Caco-2 (cell line): ENCODE measurements at places on chromosomes 16 and 17.

- no peak for DNase-seq
Measured at GRCh38 chr17:45220079-45220478, 1.6 kb upstream of the FMNL1 start.

- DNase-seq = no peak
Measured at GRCh38 chr17:1941272-1942065, 83.7 kb downstream of the RTN4RL1 start.

GRCh38 chr16:65285128-65286048, 163.5 kb upstream of the CDH11 start:
- DNase-seq = no peak

GRCh38 chr17:57597531-57598453, 147.3 kb downstream of the CCDC182 start:
- peak; percentile 60 for DNase-seq

DNA sequence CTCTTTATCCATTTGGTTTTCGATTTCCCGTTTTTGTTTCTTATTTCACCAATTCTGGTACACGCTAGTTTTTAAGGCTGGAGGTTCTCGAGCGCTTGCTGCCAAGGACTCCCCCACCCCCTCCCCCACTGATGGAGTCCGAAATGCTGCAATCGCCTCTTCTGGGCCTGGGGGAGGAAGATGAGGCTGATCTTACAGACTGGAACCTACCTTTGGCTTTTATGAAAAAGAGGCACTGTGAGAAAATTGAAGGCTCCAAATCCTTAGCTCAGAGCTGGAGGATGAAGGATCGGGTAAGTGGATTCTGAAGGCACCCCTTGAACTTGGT, 825 bp downstream of the RPTOR start:
- peak; percentile 13 for DNase-seq

- no peak for DNase-seq
Measured at GRCh38 chr17:4272213-4272971, 8.6 kb upstream of the ANKFY1 start.

DNA sequence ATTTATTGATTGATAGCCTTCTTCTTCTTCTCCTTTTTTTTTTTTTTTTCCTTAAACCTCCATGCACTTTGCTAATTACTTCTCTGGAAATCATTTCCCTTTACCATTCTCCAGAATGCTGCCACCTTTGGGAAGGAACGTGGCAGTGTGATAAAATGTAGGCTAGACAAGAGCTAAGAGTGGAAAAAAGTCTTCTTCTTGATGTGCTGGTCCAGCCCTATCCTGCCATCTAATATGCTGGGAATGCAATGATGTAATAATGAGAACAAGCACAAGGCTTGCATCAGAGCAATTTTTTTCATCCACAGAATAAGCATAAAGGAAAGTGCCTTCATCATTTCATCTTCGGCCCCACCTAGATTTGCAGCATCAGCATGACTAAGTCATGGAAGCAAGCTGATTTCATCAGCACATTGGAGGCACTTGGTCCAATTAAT, 128.7 kb upstream of the ZFHX3 start:
- DNase-seq = no peak

GRCh38 chr16:74601126-74601871, 5.6 kb downstream of the GLG1 start:
- no peak for DNase-seq

- DNase-seq = no peak
Measured at GRCh38 chr17:81710514-81711308, 1.4 kb upstream of the SLC25A10 start.

- DNase-seq = no peak
Measured at GRCh38 chr16:8620535-8620934, 963 bp upstream of the METTL22 start.

DNA sequence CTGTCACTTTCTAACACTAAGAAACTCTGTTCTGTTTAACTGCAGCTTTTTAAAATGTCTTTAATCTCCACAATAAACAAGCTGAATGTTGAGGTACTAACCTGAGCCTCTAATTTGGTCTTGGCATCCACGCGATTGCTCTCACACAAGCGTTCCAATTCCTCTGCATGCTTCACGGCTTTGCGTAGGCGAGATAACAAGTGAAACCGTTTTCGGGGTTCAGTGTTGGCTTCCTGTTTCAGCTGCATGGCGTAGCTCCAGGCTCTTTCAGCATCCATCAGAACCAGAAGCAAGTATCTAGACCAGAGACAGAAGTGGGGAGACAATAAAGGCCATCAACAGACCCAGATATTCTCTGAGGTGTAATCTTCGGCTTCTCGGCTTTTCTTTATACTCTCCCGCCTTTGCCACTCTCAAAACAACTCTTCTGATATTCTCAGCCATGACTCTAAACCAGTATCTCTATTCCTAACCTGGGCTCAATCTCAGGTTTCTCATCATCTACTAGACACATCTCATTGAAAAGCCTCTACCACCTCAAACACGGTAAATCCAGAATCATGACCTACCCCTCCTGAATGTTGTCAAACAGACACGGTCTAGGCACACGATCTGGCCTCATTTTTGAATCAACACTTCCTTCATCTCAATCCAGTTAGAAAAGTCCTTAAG, 8.3 kb downstream of the SRP68 start:
- DNase-seq = no peak

GRCh38 chr16:71956486-71956885, 43.7 kb downstream of the PKD1L3 start:
- DNase-seq = no peak

DNA sequence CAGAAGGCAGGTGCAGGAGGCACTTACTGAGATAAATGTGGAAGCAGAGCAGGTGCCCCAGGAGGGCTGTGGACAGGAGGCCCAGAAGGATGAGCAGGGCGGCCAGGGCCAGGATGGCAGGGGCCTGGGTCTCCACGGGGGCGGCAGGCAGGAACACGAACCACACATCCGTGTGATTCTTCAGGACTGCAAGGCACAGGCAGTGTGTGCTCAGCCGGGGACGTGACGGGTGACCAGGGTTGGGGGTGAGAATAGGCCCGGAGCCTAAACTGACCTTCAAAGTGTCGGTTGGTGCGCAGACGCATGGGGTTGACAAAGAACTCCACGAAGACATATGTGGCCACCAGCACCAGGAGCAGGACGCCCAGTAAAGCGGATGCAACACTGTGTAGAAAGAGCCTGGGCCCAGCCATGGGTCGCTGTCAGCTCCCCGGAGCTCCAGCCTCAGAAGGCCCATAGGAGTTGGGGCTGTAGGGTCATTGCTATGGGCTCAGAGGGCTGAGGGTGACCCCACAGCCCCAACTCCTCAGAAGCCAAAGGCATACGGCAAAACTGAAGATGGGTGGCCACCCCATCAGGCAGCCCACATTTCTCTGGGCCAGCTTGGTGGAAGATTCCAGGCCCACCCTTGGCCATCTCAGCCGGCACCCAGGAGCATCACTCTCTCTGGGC, 5.4 kb upstream of the TPPP3 start:
- DNase-seq = no peak

GRCh38 chr17:49224198-49224996, 6.2 kb downstream of the PHOSPHO1 start:
- peak; percentile 81 for DNase-seq

- no peak for DNase-seq
Measured at GRCh38 chr16:58128711-58129096, 477 bp downstream of the CFAP20 start.

DNA sequence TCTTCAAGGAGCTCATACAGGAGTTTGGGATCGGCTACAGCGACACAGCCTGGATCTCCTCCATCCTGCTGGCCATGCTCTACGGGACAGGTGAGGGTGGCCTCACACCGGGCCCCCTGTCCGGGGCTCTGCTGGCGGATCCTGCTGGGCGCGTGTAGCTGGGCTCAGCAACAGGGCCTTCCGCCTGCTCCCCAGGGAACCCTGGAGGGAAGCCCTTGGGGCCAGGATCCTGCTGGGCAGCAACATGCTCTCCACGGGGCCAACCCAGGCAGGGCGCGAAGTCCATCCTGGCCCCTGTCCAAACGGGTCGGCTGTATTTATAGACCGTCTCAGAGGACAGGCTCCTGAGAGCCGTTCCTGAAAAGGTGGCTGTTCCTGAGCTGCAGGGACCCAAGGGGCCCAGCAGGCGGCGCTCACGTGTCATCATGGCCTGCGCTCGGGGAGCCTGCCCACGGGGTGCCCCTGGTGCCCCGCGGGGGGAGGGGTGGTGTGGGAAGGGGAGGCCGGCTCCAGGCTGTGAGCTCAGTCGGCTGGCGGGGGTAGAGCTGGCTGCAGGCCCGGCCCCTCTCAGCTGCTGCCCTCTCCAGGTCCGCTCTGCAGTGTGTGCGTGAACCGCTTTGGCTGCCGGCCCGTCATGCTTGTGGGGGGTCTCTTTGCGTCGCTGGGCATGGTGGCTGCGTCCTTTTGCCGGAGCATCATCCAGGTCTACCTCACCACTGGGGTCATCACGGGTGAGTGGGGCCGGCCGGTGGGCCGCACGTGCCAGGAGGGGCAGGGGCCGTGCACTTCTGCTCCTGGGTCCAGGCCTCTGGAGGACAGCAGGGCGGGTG, 7.5 kb downstream of the SLC16A3 start:
- peak; percentile 72 for DNase-seq

GRCh38 chr17:18968945-18969887, 17.3 kb downstream of the SLC5A10 start:
- DNase-seq = no peak

- DNase-seq = no peak
Measured at GRCh38 chr17:63525190-63525946, 2.2 kb downstream of the KCNH6 start.

DNA sequence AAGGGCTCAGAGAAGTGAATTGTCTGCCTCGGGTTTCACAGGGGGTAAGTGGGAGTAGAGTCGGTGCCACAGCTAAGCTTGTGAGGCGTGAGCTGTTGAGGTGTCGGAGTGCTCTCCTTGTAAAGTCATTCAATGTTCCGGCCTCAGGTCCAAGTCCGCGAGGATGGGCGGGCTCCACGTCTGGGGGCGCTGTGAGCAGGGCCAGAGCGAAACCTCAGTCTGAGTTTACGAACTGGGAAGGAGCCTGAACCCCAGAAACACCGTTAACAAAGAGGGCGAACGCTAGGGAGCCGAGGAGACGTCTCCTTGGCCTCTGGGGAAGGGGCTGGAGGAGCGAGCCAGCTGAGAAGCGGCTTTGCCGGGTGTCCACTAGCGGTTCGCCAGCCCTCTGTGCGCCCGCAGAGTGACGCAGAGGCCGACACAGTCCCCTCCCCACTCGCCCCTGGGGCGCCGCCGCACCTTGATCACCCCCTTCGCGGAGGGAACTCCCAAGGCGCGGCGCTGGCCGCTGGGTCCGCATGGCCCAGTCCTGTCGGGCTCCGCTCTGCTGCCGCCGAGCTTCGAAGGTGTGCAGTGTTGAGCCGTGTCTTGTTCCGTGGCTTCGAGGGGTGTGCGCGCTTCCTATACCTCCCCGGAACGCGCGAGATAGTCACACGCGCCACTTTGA, 4.9 kb downstream of the IRX3 start:
- DNase-seq = no peak

DNA sequence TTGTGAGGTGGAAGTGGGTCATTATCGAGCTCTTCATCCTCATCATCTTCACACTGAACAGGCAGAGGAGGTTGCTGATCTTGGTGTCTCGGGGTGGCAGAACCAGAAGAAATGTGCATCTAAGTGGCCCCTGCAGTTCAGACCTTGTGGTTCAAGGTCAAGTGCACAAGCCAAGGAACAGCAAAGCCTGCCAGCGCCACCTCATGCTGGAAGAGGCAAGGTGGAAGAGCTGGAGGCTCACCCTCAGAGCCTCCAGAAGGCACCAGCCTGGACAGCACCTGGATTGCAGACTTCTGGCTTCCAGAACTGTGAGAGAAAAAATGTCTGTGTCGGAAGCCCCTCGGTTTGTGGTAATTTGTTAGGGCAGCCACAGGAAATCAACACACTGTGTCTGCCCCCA, 32.7 kb downstream of the IFT140 start:
- no peak for DNase-seq

- DNase-seq = no peak
Measured at GRCh38 chr16:22726868-22727267, 87.1 kb upstream of the HS3ST2 start.

GRCh38 chr16:58530179-58530578, 14.9 kb downstream of the SETD6 start:
- no peak for DNase-seq

- no peak for DNase-seq
Measured at GRCh38 chr17:77553459-77554066, 404.9 kb upstream of the TNRC6C start.

DNA sequence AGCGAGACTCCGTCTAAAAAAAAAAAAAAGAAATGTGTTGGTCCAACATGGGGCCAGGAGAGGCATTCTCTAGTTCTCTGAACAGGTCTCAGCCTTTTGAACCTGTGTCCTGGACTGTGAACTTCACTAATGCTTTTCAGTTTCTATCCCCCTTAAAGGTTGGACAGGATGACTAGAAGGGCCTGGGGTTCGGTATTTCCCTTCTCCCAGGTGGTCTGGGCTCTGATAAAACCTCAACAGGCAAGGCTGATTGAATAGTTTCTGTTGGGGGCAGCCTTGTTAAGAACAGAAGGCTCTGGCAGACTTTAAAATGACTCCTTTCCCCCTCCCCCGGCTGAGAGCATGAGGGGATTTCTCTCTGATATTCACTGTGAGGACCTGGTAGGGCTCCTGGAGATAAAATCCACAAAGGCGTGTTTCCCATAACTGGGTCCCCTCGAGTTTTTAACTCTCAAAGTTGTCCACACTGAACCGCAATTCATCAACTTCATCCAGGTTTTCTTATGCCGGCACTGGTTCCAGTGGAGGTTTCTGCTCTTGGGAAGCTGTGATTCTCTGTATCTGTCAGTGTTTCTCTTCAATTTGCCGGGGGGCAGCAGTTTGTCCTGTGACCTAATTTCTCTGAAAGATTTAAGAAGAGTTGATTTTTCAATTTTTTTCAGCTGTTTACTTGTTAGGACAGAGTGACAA, 91.3 kb downstream of the METRNL start:
- no peak for DNase-seq

DNA sequence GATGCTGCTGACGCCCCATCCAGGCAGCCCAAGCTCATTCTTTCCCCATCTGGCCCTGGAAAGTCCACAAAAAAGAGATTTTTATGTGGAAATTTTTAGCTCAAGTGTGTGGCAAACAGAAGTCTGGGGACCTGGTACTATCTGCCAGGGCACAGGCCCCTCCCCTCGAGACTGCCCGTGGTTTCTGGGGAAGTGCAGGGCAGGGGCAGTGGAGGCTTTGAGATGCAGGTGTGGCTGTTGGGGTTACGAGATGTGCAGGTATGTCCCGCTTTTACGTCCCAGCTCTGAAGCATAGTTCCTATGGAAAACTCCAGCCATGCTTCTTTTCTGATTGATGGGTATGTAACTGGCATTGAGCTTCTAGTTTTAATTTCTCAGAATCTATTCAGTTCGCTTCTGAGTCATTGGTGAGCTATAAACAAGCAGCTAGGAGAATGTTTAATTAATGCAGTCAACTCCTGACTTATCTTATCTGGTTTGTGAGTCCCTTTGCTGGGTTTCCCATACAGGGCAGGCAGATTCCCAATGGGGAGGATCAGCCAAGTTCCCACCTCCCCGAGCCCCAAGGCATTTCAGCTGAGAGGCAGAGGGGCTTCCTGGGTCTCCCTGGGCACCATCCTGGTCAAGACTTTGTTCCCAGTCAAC, 16.2 kb downstream of the TBX4 start:
- no peak for DNase-seq

GRCh38 chr17:4833941-4834680, 971 bp downstream of the MINK1 start:
- no peak for DNase-seq

GRCh38 chr17:66843627-66844026, 8.7 kb downstream of the CACNG5 start:
- DNase-seq = no peak

- DNase-seq = no peak
Measured at GRCh38 chr16:49278944-49279725, 2.5 kb downstream of the CBLN1 start.
